ENCODE measurements at places on chromosomes 2 and 18.

- no peak for DNase-seq
These were observed 46.5 kb upstream of the MYCN start for GRCh38 chr2:15893689-15894480.

DNA sequence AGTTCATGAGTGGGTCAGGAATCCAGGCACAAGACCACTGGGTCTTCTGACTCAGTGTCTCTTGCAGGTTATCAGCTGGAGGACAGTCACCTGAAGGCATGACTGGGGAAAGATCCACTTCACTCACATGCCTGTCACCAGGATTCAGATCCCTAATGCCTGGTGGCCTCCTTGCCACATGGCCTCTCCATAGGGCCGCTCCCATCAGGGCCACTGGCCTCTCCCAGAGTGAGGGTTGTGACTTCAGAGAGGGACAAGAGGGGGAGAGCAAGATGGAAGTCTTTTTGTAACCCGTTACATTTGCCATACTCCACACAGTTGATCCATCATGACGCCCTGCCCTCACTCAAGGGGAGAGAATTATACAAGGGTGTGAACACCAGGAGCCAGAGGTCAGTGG, 13.0 kb upstream of the OTOS start:
- DNase-seq = no peak

- no peak for DNase-seq
These were observed 69.7 kb downstream of the FHOD3 start for GRCh38 chr18:36366994-36367839.

GRCh38 chr2:7676714-7677113, 759.5 kb downstream of the RNF144A start:
- no peak for DNase-seq

DNA sequence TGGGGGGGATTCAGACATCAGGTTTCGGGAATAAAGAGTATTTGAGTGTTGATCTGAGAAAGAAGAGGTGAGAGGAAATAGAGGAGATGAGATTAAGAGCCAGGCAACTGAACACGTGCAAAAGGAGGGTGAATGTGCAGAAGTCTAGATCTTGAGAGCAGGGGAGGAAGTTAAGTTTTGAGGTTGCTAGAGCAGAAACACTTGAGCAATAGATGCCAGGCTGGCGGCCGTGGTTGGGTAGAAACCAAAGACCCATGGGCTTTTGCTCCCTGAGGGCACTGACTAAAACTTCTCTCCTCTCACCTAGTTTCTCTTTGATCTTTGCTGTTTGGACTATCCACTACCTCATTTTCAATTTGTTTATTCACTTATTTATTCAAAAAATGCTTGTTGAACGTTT, 116.0 kb downstream of the CDC42EP3 start:
- DNase-seq = no peak

DNA sequence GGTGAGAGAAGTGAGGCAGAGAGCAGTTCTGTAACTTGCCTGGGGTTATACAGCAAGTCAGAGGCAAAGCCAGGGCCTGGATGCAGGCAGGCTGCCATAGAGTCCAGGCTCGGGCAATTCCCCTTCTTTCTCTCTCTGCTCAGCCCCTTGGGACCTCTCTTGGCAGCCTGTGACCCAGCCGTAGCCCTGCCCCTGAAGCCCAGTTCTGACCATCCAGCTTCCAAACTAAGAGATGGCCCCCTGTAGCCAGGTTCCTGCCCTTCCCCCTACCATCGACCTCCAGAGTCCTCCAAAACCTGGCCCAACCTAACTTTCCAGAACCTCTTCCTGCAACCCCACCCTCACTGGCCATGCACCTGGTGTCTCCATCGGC, 201.2 kb downstream of the CTIF start:
- DNase-seq = no peak

DNA sequence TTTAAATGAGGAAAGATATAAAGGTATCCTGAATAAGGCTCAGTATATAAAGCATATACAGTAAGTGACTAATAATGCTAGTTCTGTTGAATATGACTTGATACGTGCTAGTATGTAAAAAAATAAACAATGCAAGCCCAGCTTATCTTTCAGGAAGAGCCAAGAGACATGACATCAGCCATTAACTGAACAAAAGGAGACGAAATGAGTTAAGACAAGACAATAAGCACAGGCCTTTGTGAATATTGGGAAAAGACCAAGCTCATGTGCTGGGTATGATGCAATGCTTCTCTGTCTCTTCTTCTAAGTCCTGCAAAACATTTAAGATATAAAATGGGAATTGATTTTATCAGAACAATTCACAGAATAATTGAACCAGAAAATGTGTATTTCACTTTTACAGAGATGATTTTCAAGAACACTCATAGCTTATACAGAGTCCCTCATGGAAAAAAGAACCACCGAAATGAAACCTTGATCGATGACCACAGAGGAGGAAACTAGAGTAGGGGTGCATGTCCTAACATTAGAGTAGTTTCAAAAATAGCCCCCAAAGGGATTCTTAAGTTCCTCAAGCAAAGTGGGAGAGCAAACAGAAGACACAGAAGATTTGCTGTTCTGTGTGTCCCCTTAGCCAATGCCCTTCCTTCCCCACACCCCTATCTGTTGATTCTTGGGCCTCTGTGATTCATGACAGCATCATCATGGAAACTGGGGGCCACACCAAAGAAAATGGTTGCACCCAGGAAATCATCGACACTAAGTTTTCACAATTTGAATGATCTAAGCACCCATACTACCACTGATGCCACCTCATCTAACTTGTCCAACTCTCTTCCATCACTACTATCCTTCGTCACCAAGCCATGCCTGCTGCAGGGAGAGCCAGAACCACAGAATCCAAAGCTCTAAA, 68.0 kb upstream of the CRIM1 start:
- DNase-seq = peak; percentile 27

DNA sequence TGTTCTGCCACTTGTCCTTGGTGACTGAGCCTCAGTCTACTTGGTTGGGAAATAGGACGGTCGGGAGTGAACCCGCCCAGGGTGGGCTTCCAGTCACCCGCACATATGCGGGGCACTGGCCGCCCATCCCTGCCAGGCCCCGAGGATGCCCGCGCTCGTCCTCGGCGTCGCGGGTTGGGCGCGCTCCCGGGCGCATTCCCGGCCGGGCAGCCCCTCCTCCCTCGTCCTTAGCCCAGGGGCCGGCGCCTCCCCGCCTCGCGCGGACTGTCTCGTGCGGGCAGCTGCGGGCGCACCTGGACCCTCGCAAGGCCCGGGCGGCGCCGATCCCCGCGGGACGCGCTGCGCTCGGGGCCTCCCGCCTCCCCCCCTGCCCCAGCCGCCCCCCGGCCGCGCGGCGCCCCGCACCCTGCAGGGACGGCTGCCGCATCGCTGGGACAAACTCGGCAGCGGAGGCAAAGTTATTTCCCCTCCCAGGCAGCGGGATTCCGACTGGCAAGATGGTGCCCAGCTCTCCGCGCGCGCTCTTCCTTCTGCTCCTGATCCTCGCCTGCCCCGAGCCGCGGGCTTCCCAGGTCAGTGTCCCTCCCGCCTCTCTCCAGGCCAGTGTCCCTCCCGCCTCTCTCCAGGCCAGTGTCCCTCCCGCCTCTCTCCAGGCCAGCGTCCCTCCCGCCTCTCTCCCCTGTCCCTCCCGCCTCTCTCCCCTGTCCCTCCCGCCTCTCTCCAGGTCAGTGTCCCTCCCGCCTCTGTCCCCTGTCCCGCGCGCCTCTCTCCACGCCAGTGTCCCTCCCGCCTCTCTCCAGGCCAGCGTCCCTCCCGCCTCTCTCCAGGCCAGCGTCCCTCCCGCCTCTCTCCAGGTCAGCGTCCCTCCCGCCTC, at the start of gene FBLN7:
FBLN7 (plus strand) TSS at position 227 of the 874 bp plus-strand sequence; CDS start at position 498, 271 bp downstream.
- no peak for DNase-seq

GRCh38 chr2:26351375-26352090, 4.9 kb upstream of the ADGRF3 start:
- no peak for DNase-seq

DNA sequence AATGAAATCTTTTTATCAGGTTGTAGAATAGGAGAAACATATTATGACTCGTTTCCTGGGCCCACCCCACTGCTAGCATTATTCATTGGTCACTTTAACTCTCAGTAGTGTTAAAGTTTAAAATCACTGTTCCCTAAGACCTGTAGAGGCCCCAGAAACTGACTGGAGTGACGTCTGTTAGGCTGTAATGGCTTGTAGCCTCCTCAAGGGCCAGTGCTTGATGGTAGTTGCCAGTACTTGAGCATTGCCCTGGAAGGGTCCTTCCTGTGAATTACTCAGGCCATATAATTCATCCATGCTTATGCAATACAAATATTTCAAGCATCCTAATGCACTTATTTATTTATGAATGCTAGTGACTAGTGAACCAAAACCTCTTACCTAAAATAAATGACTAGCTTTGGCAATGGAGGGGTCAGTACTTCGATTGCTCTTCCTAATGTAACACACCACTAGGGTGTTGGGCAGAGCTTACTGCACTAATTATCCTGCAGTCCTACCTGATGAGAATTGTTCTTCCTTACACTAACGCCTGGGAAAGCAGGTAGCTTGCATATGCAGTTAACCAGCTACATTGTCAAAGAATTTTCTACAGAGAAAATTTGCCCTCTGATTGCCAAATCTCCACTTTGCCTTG, 31.2 kb downstream of the ARHGAP25 start:
- DNase-seq = no peak

DNA sequence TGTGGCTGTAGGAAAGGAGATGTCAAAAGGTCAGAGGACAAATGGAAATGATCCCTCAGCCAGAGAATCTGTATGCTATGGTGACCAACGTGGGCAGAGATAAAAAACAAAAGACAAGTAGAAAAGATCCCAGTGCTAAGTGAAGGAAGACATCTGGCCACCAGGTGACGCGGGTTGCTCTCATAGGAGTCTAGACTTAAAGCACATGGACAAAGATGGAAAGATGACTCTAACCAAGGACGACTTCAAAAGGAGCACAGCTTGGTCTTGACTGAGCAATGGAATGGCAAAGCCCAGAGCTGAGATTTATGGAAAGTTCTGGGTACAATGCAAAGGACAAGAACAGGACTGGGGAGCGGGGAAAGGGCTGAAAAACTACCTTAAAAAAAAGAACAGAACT, 96.8 kb downstream of the CLIP4 start:
- DNase-seq = no peak

DNA sequence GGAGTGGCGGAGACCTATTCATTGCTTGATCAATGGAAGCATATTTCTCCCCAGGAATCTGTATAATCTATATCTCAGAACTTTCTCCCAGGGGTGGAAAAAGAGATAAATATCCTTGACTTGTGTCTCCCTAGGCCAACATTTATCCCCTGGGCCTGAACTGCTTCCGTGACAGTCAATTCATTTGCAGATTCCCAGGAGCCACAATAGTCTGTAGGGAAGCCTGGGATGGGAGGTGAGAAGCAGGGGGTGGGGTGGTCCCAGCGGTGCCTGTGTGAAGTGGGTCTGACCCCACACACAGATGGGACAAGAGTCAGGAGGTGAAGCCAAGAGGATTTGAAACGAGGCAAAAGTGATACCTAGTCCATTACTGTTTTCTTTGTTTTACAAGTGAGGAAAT, 166.8 kb downstream of the DPP10 start:
- no peak for DNase-seq

- no peak for DNase-seq
These were observed 4.9 kb upstream of the HS6ST1 start for GRCh38 chr2:128323555-128323931.

GRCh38 chr2:20092226-20092900, 40.9 kb upstream of the LAPTM4A start:
- no peak for DNase-seq

DNA sequence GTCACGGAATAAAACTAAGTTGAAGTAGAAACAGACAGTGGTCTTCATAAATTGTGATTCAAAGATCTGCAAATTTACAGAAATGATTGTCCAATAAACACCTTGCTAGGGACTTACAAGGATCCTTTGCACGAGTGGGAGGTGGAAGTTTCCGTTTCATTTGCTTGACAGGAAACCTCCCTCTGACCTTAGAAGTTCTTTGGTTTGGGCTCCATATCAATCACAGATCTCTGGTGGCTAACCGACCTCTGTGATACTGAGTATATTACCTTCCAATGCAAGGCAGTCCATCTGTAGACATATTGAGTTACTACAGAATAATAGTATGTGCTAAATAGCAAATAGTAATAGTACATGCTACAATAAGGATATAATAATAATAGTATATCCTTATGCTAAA, 33.7 kb upstream of the RNF152 start:
- peak; percentile 25 for DNase-seq

DNA sequence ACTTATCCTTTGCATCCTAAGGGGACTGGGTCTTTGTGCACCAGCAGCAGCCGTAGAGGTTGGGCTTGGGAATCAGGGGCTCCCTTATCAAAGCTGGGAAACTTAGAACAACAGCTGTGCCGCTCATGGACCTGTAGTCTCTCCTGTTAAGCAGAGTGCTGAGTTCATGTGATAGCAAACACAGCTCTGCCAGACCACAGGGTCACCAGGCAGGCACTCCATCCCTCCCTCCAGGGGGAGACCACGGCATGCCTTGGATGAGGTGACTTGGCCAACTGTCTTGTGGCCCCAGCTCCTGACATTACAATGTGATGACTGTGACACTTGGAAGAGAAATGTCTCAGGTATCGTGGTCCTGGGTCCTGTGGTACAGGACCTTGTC, 60.0 kb downstream of the DGKD start:
- DNase-seq = no peak
